ENCODE measurements at places on chromosomes 5 and 9.

DNA sequence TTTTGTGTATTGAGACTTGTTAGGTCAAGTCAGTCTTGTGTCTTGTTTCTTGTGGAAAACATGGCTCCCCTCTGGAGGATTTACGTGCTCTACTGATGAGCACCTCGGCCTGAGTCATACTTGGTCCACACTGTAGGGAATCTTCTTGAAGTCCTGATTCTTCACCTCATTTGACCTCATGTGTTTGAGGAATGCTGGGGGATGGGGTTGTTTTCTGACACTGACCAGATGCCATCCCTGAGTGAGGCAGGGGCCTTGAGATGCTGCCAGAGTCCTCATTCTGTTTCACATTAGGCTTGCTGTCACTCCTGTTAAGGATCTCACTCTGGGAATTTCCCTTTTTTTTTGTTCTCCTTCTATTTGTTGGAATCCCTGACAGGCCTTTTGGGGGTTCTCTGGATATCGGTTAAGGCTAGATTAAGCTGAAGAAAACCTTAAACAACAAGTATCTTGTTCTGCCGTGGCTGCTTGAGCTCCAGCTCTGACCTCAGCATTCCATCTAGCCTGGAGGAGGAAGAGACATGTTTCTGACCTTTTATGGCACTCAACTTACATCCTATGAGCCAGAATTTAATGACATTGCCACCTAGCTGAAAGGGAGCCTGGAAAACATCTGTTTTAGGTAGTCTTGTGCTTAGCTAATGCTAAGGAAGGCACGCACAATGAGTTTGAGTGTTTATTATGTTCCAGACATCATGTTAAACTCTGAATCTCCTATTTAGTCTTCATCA lies 20.6 kb downstream of the TCOF1 start:
- no peak for DNase-seq

DNA sequence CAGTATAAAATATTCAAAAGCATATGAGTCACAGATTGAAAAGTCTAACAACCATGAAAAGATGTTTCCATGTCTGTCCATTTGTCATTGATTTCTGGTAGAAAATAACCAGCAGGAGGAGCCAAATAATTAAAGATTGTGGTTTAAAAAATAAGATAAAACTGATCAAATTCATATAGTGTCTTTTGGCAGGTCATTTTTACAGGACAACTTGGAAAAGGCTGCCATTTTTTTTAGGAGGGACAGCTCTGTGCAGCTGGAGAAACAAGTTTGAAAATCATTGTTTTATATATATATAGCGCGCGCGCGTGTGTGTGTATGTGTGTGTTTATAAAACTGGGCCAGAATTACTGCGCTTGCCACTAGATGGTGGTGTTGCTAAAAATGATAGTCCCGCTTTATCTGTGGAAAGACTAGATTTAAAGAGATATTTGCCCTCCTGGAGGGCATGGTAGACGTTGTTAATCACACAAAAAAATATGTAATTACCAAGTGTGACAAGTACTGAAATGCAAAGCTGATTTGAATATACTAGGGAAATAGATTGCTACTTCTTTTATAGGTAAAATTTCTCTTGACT lies 1.3 kb upstream of the TRMO start:
- DNase-seq: no peak

DNA sequence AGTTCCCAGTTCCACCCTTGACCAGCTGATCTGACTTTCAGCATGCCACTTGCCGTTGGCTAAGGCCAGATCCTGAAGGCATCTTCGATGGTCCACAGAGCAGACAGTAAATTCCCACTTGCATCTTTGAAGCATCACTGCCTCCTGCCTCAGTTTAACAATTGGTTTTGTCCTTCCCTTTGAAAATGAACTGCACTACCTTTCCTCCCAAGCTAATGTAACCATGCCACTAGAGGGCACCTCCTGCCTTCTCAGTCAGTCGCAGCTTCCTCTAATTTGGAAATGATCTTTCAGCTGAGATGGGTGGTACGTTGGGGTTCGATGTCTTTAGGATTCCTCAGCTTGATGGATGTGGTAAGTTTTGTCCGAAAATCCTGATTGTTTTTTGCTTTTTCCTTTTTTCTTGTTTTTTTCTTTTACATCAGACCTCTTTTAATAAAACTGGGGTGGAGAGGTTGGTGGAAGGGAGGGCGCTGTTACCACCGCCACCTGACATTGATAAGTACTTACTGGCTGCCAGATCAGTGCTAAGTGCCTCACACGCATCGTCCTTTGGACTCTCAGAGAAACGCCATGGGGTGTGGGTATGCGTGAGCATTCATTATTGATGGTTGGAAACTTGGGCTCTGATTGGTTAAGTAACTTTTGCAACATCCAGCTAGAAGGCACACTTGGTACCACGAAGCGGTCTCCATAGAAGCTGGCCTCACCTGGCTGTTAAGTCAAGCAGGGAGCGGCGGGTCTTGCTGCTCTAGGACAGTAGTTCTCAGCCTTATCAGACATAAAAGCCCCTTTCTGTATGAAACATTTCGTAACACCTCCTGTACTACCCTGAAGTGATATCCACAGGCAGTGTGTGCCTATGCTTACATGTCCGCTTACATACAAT lies 16.9 kb downstream of the PTTG1 start:
- DNase-seq: peak; percentile 46

GRCh38 chr9:91750343-91750742 lies 199.7 kb downstream of the ROR2 start:
- DNase-seq: no peak

DNA sequence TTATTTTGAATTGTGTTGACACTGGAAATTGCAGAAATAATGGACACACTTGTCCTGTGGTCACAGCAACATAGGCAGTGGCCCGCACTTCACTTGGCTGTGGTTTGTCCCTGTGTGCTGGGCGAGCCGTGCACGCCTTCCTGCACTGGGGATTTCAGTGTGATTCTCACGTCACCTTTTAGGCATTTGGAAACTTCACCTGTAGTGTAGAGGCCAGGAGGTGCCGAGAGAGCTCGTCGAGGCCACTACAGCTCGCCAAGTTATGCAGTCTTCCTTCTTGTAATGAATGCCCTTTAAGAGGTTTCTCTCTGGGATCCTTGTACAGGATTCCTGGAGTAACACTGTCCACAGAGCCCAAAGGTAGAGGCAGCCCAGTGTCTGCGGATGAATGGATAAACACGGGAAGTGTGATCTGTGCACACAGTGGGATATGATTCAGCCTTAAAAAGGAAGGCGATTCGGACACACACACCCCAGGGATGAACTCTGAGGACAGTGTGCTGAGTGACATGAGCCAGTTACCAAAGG lies 14.7 kb downstream of the TRAF2 start:
- DNase-seq: no peak

- DNase-seq: no peak
Measured at GRCh38 chr5:33843579-33843978, 48.2 kb downstream of the ADAMTS12 start.

DNA sequence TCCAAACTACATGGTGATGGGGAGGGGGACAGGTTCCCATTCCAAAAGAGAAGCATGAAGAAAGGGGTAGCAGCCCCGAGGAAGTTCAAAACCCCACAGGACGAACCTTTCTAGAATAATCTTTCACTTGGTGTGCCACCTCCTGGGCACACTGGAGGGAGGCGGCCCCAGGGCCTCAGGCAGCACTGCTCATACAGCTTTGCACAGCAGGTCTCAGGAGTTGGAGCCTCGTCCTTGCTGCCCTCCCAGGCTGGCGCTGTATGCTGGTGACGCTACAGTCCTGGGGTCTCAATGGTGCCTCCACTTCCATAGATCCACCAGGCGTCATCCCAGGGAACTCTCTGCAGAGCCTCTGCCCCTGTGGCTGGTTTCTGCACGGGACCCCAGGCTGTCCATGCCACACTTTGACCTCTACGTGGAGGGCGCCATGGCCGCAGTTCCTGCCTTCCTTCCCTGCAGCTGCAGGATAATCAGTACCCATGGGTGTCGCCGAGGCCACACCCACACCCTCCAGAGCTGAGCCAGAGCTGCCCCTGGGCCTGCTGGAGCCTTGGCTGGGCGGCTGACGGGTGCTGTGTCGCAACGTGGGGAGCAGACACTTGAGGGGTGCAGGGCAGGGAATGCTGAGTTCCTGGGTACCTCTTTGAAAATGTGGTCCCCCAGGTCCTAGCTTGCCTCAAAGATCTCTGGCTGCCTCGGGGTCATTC lies 95.3 kb downstream of the COL5A1 start:
- no peak for DNase-seq

DNA sequence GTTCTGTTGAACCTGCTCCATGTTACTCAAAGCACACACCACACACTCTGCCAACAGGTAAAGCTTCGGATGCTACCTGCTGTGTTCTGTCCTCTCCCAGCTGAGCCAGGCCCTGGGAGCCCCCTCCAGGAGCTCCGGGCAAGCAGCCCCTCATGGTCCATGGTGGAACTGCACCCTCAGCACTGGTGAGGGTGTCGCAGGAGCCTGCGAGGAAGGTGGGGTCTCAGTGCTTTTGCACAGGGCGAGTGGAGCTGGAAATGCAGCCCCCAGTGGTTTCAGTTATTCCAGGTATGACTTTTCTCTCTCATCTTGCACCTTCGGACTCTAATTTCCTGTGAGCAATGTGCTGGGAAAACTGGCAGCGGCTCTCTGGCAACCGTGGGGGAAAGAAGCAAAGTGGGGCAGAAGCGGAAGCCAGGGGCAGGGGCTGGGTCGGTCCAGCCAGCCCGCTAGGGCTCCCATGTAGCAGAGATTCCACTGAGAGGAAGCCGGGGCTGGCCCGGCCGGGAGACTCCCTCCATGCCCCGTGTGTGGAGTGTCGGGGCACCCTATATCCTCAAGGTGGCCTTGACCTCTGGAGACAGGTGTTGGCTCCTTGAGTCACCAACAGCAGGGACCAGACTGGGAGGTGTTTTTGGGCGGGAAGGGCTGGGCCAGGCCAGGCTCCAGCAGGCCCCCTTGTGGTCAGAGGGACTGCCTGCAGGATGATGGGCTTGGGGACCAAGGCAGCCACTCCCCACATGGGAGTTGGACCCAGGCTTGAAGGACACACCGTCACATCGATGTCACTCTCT lies 75.6 kb upstream of the PRSS3 start:
- DNase-seq: peak; percentile 22

DNA sequence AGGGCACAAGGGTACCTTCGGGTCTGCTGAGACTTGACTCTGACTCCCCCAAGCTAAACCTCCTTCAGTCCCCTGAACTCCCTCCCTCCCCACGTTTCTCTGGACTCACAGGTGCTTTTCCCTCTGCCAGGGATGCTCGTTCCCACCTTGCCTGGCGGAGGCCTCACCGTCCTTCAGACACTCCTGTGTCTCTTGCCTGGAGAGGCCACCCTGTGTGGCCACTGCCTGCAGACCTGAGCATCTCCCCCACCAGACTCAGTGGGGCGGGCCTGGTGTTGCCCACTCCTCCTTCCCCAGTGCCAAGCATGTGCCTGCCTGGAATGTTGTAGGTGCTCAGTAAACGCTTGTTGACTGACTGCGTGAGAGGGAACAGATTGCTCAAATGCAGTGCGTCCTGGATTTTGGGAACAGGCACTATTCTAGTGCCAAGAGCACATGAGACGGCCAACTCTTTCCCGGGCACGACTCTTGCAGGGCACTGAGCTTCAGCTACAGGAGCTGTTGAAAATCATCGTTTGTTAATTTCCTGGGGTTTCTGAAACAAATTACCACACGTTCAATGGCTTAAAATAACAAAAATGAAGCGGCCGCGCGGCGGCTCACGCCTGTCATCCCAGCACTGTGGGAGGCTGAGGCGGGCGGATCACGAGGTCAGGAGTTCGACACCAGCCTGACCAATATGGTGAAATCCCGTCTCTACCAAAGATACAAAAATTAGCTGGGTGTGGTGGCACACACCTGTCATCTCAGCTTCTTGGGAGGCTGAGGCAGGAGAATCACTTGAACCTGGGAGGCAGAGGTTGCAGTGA lies 71.0 kb upstream of the BARHL1 start:
- DNase-seq: no peak

- DNase-seq: no peak
Measured at GRCh38 chr5:66898241-66898995, 298.2 kb downstream of the CD180 start.

GRCh38 chr5:37757980-37758582 lies 81.8 kb downstream of the GDNF start:
- DNase-seq: no peak

DNA sequence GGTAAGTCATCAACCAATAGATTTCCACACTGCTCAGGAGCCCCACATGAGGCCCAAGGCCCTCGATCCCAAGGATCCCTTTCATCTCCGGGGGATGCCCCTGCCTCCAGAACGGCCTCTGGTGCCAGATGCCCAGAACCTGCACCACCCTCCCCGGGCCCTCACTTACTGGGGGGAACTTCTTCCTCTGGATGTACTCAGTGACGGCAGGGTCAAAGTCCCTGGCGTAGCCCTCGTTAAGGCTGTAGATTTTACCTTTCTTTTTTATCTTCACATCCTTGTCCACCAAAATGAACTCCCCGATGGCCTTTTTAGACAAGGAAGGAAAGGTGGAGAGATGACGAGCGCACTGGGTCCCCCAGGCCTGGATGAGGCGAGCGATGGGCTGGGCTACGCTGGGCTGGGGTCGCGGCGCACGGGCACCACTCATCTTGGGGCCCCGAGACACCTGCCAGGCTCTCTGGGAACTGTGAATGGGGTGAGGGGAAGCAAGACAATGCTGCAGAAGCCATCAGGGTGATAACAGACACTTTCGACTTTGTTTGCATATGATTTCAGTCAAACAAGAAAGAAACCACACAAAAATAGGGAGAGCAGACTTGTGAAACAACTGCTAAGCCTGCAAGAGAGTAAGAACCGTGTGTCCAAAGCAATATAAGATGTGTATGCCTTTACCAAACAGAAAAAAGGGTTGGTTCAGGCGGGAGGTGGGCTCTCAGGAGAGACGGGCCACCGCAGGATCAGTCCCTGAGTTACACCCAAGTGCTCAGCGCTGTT lies 13.2 kb upstream of the FBP2 start:
- DNase-seq: no peak
